Esophagus squamous epithelium (tissue), 5 donors: ENCODE measurements at places on chromosomes 6 and 20. TPM values are rescaled to one million over a fixed set of nuclear protein-coding genes. Genes with fewer than 3 reads are reported as not detected.

- H3K27ac ChIP-seq: no peak overlapping the region
- no peaks in the 10 kb centered on the region for H3K36me3 ChIP-seq
- H3K27me3 ChIP-seq: no peaks in the 10 kb centered on the region
- H3K4me3 ChIP-seq: no peak overlapping the region
- H3K4me1 ChIP-seq: peaks cover 23% of the 10 kb centered on the region
Measured at GRCh38 chr6:138572167-138572875, 73.0 kb upstream of the NHSL1 start.

DNA sequence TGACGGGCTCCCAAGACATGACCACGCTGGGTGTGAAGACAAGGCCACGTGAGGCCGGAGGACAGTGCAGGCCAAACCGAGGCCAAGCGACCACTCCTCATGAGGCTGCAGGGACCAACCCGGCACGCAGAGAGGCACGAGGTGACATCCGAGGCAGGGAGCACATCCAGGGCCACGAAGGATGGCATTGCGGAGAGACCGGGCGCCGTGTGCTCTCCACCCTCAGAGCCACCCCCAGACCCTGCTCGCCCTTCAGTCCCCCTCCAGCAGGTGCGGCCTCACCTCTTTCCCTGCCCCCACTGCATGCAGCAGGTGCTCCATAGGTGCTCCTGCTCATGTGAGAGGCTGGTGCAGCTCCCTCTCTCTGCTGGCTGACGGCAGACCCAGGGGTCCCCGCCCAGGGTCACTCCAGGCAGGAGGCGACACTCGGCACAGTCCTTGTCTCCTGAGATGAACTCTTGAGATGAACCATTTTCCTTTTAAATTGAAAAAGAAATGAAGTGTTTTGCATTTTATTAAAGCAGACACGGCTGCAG is 33.8 kb upstream of the CHRNA4 start:
- H3K4me1 ChIP-seq: no peaks in the 10 kb centered on the region
- H3K36me3 ChIP-seq: no peaks in the 10 kb centered on the region
- no peak overlapping the region for H3K27ac ChIP-seq
- H3K4me3 ChIP-seq: no peak overlapping the region

DNA sequence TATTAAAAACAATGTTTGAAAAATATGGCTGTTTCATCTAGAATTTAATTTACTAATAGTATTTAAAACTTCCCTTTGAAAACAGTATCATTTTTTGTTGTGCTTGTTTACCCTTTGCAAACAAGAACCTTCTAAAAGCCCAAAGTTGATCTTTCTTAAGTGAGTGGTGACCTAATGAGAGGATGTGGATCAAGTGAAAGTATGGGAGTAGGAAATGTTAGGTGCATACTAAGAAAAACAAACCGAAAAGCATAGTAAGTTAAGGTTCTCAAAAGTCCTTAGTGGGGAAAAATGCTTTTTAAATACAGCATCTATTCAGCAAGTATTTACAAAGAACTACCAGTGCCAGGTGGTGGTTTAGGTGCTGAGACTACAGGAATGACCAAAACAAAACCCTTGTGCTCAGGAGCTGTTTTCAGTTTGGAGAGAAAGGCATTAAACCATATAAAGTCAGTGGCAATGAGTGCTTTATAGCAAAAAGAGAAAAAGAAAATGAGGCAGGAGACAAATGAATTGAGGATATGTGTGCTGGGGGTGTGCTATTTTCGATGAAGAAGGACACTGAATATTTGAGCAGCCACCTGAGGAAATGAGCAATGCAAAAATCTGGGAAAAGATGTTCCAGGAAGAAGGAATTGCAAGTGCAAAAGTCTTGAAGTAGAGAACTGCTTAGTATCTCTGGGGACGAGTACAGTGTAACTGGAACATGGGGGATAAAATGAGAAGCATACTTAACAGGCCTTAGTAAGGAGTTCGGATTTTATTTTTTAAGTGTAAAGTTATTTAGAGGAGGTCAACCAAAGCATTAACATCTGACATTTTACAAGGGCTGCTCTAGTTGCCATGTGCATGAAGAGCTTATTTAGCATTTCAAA is 24.0 kb downstream of the RNF146 start:
- DNase-seq: no peak
- H3K27me3 ChIP-seq: no peaks in the 10 kb centered on the region
- peaks cover 17% of the 10 kb centered on the region for H3K4me1 ChIP-seq

GRCh38 chr6:53179961-53180651 is 31.5 kb upstream of the GCM1 start:
- DNase-seq: no peak
- H3K27me3 ChIP-seq: no peaks in the 10 kb centered on the region
- no peaks in the 10 kb centered on the region for H3K36me3 ChIP-seq
- no peaks in the 10 kb centered on the region for H3K4me1 ChIP-seq
- no peak overlapping the region for H3K4me3 ChIP-seq

SIRPG gene
- 1.5 TPM for total RNA-seq

SUMO4 gene
- not detected for total RNA-seq

NTSR1 gene
- total RNA-seq: not detected

SMLR1 gene
- not detected for total RNA-seq
